HT1080 (cell line): ENCODE measurements at places on chromosomes 5 and 9. TPM values are rescaled to one million over a fixed set of nuclear protein-coding genes. Genes with fewer than 3 reads are reported as not detected.
A peak's percentile ranks its signal among the peaks of the same experiment; 100 is the strongest.

Gene MOB3B
- total RNA-seq, result 2.1 and 3.0 TPM in 2 replicates

DNA sequence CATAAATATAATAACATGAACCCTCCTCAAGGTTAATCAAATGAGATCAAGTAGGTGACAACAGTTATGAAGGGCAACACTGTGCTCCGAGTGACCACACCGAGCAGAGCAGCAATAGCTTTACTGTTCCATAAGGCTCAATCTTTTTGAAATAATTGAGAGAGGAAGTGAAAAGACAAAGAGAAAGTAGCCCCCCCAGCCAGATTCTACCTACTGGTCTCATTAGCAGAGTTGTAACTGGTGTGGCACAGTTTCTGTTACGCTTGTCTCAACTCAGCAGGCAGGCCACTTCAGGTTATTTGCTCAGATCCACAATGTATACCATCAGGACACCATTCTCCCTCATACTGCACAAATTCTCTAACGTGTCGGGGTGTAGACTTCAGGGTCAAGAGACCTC lies 14.0 kb downstream of the PRUNE2 start:
- no peak for DNase-seq

Gene C5orf52
- not detected in 2 replicates for total RNA-seq

DNA sequence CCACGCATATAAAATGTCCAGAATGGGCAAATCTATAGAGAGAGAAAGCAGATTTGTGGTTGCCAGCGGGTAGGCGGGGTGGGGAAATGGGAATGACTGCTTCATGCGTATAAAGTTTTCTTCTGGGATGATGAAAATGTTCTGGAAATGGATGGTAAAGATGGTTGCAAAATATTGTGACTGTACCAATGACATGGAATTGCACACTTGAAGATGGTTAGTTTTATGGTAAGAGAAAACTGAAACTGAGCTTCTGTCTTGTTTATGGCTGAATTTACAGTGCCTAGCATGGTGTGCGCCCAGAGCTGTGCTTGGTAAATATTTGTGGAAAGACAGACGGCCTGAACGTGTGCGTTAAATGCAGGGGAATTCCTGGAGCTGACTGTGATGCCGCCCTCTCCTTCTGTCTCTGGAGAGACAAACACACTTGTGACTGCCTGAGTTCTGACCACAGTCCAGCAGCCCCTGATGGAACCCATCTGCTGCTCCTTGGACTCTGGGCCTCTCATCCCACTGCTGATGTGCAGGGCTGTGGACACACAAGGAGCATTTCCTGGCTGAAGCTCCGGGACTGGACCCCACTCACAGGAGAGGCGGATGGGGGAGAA lies 8.6 kb upstream of the PTGES start:
- DNase-seq, result no peak

Gene EDIL3
- 2.4 and 3.0 TPM in 2 replicates for total RNA-seq

Gene OCLN
- total RNA-seq, result 3.9 and 4.0 TPM in 2 replicates

Gene PCA3
- total RNA-seq, result not detected in 2 replicates

GRCh38 chr9:32828861-32829260 lies 45.5 kb downstream of the TMEM215 start:
- no peak for DNase-seq

GRCh38 chr5:81317536-81317935 lies 16.1 kb downstream of the ZCCHC9 start:
- peak; percentile 4 for DNase-seq

GRCh38 chr9:131656356-131657036 lies 83.4 kb downstream of the RAPGEF1 start:
- DNase-seq, result peak; percentile 24

Gene NMUR2
- total RNA-seq, result not detected in 2 replicates
